Activated CD4-positive, alpha-beta T cell treated with anti-CD3 and anti-CD28 coated beads, Interleukin-2, amount 10 ng/mL, durations not matched to agents 7 days and 5 days (primary cell): ENCODE measurements at places on chromosomes 5 and 9. TPM values are rescaled to one million over a fixed set of nuclear protein-coding genes. Genes with fewer than 3 reads are reported as not detected.

The SLC12A7 gene
- 120 TPM for total RNA-seq

The YTHDC2 gene
- total RNA-seq: 30.5 TPM

The AMBP gene
- total RNA-seq: not detected

The PCDHGC4 gene
- not detected for total RNA-seq

The C8G gene
- 1.8 TPM for total RNA-seq

The LMX1B gene
- total RNA-seq: not detected

The AOPEP gene
- total RNA-seq: 9.7 TPM

The AGXT2 gene
- not detected for total RNA-seq

The UBAC1 gene
- 32.6 TPM for total RNA-seq

The ISL1 gene
- total RNA-seq: not detected

The PCDHB14 gene
- total RNA-seq: not detected

DNA sequence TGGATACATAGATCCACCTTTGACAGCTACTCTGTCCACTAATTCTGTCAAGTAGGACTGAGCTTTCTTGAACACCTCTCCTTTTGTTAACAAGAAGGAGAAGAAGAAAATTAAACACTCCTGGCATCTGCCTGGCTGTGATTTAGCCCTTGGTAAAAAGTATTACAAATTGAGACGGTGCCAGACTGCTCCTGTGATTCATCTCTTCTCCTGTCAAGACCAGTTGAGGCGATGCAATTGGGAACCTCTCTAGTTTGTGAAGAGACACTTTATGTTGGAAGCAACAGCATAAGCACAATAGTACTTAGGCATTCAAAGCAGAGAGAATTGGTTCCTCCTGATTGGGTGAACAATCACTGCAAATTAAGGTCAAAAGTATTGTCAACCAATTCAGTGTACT lies 72.7 kb downstream of the GHR start:
- H3K36me3 ChIP-seq: no peaks in the 10 kb centered on the region
- DNase-seq: no peak
- H3K4me1 ChIP-seq: no peaks in the 10 kb centered on the region
- no peak overlapping the region for H3K27ac ChIP-seq
- no peak overlapping the region for H3K4me3 ChIP-seq

GRCh38 chr5:95441636-95442035 lies 50.5 kb downstream of the FAM81B start:
- peaks cover 26% of the 10 kb centered on the region for H3K27me3 ChIP-seq
- H3K36me3 ChIP-seq: no peaks in the 10 kb centered on the region
- no peaks in the 10 kb centered on the region for H3K4me1 ChIP-seq
- H3K4me3 ChIP-seq: no peak overlapping the region

- no peak for DNase-seq
- H3K36me3 ChIP-seq: no peaks in the 10 kb centered on the region
- no peak overlapping the region for H3K4me3 ChIP-seq
- peaks cover 8% of the 10 kb centered on the region for H3K27me3 ChIP-seq
- no peak overlapping the region for H3K27ac ChIP-seq
- no peaks in the 10 kb centered on the region for H3K4me1 ChIP-seq
These were observed 226.0 kb upstream of the C9orf72 start for GRCh38 chr9:27799326-27799725.

GRCh38 chr5:56763711-56764466 lies 51.5 kb upstream of the MAP3K1 start:
- no peak overlapping the region for H3K4me3 ChIP-seq
- H3K27ac ChIP-seq: no peak overlapping the region
- H3K27me3 ChIP-seq: peaks cover 2% of the 10 kb centered on the region
- no peaks in the 10 kb centered on the region for H3K36me3 ChIP-seq
- DNase-seq: no peak

DNA sequence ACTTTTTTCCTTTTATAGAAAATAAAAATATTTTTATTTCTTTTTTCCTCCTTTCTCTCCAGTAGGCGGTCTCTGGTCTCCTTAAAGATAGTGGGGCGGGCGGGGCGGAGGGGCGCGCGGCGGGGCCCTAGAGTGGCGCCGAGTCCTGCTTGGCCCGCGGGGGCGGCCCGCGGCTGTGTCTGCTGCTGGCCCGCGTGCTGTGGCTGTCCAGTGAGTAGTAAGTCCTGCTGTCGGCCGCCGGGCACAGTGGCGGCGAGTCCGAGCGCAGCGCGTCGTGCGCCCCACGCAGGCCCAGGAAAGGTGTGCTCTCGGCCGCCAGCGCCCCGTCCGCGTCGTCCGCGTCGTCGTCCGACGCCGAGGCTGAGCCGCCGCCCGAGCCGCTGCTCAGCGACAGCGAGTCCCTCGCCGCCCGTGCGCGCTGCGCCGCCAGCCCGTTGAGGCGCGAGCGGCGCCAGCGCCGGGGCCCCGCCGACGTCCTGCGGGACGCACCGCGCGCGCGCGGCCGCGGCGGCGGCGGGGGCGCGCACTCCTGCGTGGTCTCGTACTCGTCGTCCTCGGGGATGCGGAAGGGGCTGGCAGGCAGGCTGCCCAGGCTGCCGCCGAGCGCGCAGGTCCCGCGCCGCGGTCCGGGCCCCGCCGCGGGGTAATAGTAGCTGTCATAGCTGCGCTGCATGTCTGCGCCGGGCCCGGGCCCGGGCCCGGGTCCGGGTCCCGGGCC lies 52.3 kb downstream of the PSD2 start:
- H3K4me3 ChIP-seq: no peak overlapping the region
- no peak overlapping the region for H3K27ac ChIP-seq
- H3K27me3 ChIP-seq: peaks cover 39% of the 10 kb centered on the region
- no peaks in the 10 kb centered on the region for H3K36me3 ChIP-seq
- H3K4me1 ChIP-seq: peaks cover 10% of the 10 kb centered on the region

- no peak for DNase-seq
- no peaks in the 10 kb centered on the region for H3K4me1 ChIP-seq
- H3K27ac ChIP-seq: no peak overlapping the region
- no peaks in the 10 kb centered on the region for H3K36me3 ChIP-seq
These were observed 36.5 kb upstream of the RASA1 start for GRCh38 chr5:87231037-87231808.

DNA sequence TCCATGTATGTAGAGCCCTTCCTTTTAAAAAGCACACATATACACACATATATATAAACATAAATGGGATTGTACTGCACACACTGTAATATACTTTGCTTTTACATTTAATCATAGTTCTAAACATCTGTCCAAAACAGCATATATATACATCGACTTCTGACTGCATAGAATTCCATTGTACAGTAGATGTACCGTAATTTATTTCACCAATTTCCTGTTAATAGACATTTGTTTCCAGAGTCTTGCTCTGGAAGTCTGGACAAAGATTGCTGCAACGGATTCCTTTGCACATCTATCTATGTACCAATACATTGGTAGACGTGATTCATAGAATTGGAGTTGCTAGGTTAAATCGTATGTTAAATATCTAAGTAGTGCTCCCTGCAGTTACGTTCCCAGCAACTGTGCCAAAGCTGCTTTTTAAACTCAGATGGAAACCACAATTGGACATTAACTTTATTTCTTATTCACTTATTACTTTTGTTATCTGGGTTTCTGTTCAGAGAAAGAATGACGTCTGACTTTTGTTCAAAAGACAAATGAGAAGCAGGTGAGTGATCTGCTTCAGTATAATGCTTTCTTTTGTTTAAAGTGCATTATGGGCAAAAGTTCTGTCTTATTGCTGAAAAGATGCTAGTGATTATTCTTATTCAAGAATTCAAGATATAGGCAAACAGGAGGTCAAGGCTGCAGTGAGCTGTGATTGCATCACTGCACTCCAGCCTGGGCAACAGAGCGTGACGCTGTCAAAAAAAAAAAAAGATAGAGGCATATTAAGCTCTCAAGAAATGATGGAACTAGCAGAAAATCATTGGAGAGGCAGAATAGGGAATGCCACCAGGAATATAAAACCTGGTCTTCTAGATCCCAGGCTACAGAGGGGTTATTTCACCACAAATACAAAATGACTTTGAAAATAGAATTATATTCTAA lies 138.2 kb downstream of the FGF1 start:
- no peak overlapping the region for H3K27ac ChIP-seq
- no peak overlapping the region for H3K4me3 ChIP-seq
- no peaks in the 10 kb centered on the region for H3K36me3 ChIP-seq
- H3K4me1 ChIP-seq: peaks cover 2% of the 10 kb centered on the region

DNA sequence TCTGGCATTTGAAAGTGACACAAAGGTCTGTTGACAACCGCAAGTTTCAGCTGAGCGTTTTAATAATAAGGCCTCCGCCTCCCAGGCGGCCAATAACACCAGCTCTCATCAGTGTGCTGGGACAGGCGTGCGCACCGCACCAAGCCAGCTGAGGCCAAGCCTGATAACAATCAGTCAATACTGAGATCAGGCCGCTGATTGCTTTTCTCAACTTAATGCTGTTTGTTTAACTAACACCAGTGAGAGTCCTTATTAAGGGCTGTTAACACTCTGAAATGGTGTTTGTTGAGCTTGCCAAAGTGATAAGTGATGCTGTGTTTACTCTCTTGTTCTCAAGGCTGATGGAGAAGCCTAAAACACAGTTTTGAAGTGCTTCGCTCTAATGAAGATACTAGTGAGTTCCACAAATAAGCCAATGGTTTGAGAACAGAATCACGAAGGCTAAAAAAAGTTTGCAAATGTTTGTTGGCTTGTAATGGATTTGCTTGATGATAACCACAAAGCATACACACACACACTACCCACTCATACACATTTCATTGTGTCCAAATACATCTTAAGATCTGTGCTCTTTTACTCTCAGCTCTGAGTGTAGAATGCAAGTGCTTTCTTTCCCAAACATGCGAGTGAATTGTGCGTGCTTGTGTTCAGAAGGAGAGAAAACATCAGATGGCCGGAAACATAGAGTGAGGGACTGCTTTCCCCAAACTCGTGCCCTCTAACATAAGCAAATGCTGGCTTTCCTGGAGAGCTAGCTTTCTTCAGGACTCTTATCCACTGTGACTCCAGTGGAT lies 330.4 kb upstream of the KLF4 start:
- no peak for DNase-seq
- H3K4me3 ChIP-seq: no peak overlapping the region
- H3K27me3 ChIP-seq: no peaks in the 10 kb centered on the region
- no peak overlapping the region for H3K27ac ChIP-seq
- H3K4me1 ChIP-seq: no peaks in the 10 kb centered on the region
- H3K36me3 ChIP-seq: no peaks in the 10 kb centered on the region

DNA sequence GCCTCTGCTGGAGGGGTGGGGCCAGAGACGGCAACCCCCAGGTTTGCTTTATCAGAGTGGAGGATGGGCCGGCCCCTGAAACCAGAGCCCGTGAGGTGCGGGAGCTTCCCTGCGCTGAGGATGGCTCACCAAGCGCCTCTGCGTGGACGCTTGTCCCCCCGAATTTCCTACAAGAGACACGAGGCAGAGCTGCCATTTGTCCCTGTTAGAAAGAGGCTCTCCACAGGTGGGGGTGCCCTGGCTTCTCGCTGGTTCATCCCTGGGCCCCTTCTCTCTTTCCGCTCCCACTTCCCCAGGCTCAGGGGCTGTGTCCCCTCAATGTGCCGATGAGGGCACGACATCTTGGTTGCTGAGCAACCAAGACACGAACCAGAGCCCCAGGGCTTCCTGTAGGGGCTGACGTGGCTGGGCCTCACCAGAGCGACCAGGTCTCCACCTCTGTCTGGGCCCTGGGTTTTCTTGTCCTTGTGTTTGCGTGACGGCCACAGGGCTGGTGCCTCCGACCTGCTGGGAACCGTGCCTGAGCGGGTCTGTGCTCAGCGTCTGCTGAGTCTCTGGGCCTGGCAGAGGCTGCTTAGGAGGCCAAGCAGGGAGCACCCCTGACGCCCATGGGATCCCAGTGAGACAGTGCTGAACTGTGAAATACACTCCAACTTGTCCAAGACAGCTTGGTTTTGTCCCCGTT lies 119.6 kb upstream of the COL5A1 start:
- H3K4me1 ChIP-seq: no peaks in the 10 kb centered on the region
- DNase-seq: no peak
- no peaks in the 10 kb centered on the region for H3K27me3 ChIP-seq
- H3K4me3 ChIP-seq: no peak overlapping the region
- H3K36me3 ChIP-seq: no peaks in the 10 kb centered on the region

GRCh38 chr5:33423018-33423630 lies 17.6 kb upstream of the TARS1 start:
- no peaks in the 10 kb centered on the region for H3K4me1 ChIP-seq
- no peak overlapping the region for H3K4me3 ChIP-seq
- DNase-seq: no peak
- no peak overlapping the region for H3K27ac ChIP-seq
- H3K27me3 ChIP-seq: peaks cover 11% of the 10 kb centered on the region
- H3K36me3 ChIP-seq: no peaks in the 10 kb centered on the region

DNA sequence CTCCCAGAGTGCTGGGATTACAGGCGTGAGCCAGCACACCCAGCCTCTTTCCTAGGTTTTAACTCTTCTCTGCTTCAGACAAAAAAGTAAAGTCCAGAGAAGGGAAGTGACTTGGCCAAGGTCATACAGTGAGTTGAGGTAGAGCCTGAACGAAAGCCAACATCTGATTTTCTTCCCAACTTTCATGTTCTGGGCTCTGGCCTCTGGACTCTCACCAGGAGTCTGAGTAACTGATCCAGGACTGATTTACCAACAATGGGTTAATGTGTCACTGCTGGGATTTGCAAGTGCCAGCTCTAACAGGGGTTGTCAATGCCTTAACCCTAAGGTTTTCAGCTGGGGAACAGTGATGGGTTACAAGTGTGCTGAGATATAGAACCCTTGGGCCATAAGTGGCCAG lies 32.2 kb upstream of the LARP1 start:
- peaks cover 2% of the 10 kb centered on the region for H3K27me3 ChIP-seq
- no peaks in the 10 kb centered on the region for H3K4me1 ChIP-seq
- H3K36me3 ChIP-seq: no peaks in the 10 kb centered on the region
- no peak overlapping the region for H3K4me3 ChIP-seq

DNA sequence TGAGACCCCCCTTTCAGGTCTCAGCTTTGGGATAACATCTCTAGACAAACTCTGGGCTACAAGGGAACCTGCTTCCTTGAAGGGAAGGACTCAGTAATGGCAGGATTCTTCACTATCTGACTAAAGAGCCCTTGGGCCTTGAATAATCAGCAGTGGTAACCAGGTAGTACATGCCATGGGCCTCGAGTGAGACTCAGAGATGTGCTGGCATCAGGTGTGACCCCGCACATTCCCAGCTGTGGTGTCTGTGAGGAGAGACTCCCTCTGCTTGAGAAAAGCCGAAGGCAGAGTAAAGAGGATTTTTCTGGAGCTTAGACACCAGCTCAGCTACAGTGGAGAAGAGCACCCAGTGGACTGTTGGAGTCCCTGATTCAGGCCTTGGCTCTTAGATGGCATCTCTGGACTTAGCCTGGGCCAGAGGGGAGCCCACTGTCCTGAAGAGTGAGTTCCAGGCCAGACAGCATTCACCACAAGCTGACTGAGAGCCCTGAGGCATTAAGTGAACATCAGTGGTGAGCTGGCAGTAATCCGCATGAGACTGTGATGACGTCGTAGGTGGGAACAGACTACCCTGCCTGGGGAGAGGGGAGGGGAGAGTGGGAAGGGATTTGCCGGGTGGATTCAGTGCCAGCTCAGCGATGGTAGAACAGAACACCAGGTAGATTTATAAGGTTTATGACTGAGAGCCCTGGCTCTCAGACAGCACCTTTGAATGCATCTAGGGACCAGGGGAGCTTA lies 5.3 kb upstream of the ZNF782 start:
- H3K4me3 ChIP-seq: no peak overlapping the region
- H3K4me1 ChIP-seq: peaks cover 3% of the 10 kb centered on the region
- no peak for DNase-seq
- no peaks in the 10 kb centered on the region for H3K36me3 ChIP-seq
